ENCODE measurements at places on chromosomes 2 and 18.
A peak's percentile ranks its signal among the peaks of the same experiment; 100 is the strongest.

DNA sequence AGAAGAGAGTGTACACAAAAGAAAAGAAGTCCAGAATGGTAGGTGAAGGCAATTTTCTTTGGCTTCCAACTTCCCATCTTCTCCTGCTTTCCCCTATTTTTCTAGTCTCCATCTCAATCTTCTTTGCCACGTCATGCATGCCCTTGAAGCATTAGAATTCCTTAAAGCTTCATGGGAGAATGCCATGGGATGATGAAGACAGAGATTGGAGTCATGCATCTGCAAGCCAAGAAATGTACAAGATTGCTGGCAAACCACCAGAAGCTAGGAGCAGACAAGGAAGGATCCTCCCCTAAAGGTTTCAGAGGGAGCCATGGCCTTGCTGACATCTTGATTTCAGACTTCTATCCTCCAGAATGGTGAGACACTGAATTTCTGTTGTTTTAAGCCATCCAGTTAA, 305.9 kb downstream of the HRH4 start:
- DNase-seq = no peak

- no peak for DNase-seq
These were observed 261.6 kb downstream of the ASXL3 start for GRCh38 chr18:33839452-33840211.

DNA sequence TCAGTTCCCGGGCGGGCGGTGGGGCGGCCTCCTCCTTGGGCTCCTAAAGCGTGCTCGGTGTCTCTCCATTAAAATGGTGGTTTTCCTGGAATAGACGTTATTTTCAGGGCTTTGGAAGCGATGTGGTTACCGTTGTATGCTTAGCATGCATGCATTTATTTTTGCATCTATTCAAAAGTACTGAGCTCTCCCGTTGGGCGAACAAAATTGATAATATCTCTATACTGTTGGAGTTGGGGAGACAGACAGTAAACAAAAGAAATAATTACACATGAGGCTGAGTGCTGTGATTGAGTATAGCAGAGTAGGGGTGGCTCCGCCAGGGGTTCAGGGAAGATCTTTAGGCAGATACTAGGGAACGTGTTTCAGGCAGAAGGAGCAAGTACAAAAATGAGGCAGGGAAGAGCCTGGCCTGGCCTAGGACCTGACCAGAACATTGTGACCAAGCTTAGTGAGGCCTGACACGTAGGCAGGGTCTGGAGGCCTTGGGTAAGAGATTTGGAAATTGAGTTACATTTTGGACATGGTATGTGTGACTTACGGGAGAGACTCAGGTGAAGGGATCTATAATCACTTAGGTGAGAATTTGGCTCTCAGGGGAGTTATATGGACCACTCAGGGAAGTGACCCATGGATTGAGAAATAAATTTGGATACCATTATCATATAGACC, 674 bp downstream of the NCAPH start:
- DNase-seq = no peak

DNA sequence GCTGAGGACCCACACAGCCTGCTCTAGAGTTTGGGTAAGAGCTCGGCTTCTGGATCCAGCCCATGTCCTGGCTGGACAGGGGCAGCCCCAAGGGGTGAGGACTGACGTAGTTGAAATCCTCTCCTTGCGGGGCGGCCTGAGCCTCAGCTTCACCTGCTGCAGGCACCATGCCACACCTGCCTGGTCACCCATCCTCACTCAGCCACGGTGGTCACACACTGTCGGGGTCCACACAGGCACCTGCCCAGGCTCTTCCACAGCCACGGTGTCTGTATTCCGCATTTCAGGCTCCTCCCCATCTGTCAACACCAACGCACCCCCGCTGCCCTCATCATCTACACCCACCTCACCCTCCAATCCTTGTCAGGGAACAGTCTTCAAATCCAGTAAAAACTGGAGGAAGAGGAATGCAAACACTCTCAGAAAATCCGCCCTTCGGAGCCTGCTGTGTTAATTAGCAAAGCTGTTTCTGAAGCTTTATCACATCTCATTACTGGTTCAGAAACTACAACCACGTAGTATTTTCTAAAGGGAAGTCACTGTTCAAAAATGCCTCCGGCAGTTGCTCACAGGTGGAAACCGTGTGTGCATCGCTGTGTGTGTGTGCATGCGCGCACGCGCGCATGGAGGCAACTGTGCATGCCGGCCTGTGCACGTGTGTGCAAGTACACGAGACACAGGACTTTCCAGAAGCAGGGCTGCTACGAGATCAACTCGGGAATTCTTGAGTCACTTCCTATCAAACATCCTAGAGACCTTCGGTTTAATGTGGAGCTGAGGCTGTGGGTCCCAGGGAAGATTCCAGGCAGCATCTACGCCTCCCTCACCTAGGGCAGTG, 38.2 kb downstream of the SLC66A2 start:
- no peak for DNase-seq

DNA sequence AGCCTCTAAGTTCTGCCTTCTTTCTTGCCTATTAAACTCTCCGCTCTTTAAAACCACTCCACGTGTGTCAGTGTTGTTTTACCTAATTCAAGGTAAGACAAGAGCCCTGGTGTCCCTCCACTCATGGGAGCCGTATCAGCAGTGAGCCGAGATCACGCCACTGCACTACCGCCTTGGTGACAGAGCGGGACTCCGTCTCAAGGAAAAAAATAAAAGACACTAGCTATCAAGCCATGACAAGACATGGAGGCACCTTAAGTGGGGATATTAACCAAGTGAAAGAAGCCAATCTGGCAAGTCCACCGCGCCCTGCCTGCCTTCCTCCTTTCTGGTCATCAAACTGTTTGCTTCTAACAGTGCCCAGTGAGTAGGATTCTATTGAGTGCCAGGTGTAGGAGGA, 40.2 kb upstream of the LBH start:
- DNase-seq = no peak

DNA sequence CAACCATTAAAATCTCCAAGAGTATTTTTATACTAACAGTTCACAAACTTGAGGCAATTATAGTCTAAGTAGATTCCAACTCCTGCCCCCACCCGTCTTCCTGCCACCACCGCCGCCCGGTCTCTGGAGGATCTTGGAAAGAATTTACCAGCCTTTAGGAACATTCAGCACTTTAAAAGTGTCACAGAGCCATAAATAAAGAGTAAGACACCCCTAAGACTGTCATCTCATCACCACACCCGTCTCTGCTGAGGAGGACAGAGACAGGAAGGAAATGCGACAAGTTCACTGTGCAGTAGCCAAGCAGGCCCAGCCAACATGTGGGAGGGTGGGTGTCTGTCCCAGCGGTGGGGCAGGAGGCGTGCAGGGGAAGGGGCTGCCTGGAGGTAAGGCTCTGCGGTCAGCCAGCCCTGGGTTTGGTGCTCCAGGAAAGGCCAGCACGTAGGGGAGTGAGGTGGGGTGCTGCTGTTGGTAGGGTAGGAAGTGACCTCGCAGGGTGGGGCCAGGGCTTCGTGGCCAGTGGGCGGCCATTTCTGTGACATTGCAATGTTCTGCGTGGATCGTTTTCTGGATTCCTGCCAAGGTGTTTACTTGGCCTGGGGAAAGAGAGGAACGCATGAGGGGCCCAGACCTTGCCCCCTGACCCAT, 111.6 kb downstream of the FAM210A start:
- peak; percentile 61 for DNase-seq

DNA sequence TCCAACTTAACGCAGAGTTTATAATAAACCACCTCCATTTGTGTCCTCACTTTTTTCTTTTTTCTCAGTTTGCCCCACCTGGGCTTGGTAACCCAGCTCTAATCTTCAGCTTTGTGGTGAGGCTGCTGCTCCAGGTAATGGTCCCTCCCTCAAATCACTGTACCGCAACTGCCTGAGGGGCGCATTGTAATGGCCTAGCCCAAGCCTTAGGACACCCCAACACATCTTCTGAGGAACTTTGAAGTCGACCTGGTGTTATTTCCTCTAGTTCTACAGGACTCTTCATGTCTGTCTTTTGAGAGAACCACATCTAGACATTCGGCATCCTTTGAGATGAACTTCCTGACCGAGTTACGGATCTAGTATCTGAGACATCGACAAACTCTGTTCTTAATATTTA, 99.7 kb downstream of the PLEKHM3 start:
- DNase-seq = no peak

DNA sequence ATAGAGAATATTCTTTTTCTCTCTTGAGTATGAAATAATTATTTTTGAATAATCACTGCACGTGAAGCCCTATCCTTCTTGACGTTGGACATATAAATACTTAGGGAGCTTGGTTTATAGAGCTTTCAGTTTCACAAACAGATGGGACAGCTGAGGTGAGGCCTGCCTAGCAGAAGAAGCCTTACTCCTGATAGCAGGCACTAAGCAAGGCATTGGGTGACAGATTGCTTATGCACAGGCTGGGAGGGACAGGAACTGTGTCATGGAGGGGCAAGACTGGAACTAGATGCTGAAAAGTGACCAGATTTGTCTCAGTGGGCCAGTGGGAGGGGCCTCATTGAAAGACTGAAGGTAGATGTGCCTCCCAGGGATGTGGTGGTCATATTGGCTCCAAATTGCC, 220.8 kb downstream of the NEDD4L start:
- no peak for DNase-seq

All from T-helper 2 cell (primary cell).